ENCODE measurements at places on chromosomes 12 and 14. TPM values are rescaled to one million over a fixed set of nuclear protein-coding genes. Genes with fewer than 3 reads are reported as not detected.

DNA sequence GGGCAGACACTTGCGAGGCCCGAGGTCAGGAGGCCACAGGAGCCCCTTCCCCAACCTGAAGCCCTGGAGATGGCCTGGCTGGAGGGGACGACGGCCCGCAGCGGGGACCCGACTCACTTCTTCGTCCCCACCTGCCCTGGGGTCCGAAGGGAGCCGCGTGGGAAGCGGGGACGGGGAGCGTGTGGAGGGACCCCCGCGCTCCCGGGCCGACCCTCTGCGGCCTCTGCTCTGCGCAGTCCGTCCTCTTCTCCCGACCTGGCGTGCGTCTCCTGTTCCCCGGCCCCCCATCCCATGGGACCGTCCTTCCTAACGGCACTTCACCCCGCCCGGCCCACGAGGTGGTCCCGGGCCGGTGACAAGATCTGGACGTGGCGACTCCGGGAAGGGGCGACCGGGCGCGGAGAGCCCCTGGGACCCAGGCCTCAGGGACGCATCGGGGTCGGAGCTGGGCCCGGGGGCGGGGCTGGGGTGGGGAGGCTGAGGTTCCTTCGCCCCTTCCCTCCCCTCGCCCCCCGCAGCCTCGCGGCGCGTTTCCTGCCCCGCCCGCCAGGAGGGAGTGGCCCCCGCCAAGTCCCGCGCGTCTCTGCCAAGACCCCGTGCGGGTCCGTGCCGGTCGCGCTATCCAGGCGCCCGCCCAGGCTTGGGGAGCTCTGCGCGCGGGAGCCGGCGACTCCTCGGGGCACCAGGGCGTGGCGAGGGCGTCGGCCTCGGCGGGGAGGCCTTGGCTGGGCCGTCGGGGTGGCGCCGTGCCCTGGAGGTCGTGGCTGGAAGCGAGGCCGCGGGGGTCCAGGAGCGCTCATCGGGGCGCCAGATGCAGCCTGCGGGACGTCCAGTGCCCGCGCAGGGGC is 97.1 kb downstream of the TNFAIP2 start:
- H3K36me3 ChIP-seq, result no peaks in the 10 kb centered on the region
- no peak overlapping the region for H3K27ac ChIP-seq

DNA sequence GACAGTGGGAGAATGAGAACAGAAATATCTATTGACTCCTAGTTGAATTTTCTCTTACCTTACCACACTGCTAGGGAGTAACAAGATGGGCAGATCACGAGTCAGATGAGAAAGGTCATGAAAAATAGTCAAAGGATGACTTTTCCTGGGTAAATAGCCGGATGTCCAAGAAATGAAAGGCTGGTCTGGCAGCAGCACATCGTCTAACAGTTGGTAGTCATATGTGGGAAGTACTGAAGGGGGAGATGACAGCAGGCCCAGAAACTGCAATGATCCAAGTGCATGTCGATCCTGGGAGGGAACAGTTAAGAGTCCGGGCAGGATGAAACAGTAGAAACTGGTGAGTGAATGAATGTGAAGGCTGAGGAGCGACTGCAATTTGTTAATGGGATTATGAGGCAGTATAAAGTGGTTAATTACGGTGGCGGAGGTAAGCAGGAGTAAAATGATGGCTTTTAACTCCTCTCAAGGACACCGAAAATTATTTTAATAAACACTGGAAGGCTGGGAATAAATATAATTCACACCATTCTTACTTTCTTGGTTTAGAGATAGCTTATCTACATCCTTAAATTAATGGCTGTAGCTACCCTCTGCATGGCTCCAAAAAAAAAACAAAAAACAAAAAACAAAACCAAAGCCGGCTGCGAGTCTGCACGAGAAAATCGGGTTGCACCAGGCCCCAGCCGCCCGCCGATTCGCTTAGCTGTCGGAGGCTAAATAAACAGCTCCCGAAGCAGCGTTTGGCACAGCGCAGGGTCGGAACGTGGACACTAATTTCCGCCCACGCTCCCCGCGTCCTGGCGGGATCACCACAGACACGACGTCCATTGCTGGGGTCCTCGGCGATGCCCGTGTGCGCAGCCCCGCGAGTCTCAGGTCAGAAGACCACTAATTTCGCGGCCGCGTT is 1.0 kb upstream of the ERC1 start:
- DNase-seq, result peak; percentile 66
- no peaks in the 10 kb centered on the region for H3K36me3 ChIP-seq
- peak overlapping the region; percentile 93 for H3K27ac ChIP-seq
- H3K4me1 ChIP-seq, result peaks cover 33% of the 10 kb centered on the region
- H3K27me3 ChIP-seq, result no peaks in the 10 kb centered on the region

DNA sequence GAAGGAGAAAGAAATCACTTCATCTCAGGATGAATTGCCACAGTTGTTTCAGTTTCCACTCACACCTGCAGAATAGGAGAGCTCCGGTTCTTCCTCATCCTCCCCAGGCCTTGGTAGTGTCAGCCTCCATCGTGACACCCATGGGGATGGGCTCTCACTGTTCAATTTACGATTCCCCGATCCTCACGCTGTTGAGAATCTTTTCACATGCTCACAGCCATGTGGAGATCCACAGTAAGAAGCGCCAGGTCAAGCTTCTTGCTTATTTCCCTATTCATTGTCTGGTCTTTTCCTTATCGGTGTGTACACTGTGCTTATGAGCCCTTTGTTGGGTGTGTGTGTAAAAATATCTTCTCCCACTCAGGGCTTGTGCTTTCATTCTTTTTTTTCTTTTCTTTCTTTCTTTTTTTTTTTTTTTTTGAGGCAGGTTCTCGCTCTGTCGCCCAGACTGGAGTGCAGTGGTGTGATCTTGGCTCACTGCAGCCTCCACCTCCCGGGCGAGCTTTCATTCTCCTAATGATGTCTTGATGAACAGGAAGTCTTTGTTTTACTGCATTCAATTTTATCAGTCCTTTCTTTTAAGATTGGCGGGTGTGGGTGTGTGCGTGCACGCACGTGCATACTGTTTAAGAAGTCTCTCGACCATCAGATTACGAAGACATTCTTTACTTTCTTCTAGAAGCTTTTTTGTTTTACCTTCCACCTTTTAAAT is 21.5 kb downstream of the RIN3 start:
- H3K4me1 ChIP-seq, result peaks cover 41% of the 10 kb centered on the region
- no peak for DNase-seq

Gene LRRIQ1
- not detected for total RNA-seq

DNA sequence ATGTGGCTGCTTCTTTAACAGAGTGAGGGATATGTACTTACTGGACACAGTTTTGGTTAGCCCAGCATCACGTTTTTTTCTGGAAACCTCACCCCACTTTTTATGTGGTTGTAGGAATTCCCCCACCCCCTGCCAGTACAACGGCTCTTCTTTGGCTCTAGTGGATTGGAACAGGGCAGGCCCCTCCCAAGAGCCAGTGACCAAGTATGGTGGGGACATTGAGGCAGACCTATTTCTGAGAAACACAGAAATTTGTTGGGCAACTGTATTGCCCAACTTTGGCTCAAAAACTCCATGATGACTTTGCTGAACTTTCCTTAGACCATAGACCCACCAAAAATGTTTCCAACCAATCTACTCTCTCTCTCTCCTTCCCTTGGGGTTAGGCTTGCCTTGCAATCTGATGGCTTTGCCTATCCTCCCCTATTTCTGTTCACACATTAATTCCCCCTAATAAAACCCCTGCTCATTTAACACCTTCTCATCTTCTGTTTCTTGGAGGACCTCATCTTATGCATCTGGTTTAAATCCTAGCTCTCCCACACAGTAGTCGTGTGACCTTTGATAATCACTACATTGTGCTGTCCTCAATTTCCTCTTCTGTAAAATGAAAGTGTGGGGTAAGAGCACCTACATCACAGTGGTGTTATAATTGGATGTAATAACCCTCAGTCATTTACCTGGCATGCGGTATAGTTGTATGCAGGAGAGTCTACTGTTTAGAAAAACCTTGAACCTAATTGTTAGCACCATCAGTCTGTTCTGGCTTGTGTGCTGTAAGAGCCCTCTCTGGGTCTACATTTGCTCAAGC is 71.7 kb downstream of the IGF1 start:
- no peaks in the 10 kb centered on the region for H3K36me3 ChIP-seq
- H3K27me3 ChIP-seq, result no peaks in the 10 kb centered on the region
- H3K27ac ChIP-seq, result no peak overlapping the region
- DNase-seq, result no peak
- H3K4me3 ChIP-seq, result no peak overlapping the region

Gene TPPP2
- 0.58 TPM for total RNA-seq

DNA sequence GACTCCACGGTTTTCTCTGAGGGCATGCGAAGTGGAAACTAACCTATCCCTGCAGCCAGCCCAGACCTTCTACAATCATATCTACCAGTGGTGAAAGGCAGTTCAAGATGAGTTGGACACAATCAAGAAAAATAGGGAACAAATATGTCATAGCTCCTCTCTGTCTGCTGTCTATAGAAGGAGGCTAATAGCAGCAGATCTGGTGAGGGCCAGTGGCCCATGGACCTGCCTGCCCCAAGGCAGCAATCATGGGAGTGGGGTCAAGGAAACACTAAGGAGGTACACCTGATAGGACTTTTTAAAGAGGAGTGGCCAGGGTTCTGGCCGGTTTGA is 149.5 kb downstream of the PRKCH start:
- DNase-seq, result no peak
- no peak overlapping the region for H3K4me3 ChIP-seq
- H3K27me3 ChIP-seq, result no peaks in the 10 kb centered on the region
- H3K36me3 ChIP-seq, result no peaks in the 10 kb centered on the region

Gene HHIPL1
- not detected for total RNA-seq

DNA sequence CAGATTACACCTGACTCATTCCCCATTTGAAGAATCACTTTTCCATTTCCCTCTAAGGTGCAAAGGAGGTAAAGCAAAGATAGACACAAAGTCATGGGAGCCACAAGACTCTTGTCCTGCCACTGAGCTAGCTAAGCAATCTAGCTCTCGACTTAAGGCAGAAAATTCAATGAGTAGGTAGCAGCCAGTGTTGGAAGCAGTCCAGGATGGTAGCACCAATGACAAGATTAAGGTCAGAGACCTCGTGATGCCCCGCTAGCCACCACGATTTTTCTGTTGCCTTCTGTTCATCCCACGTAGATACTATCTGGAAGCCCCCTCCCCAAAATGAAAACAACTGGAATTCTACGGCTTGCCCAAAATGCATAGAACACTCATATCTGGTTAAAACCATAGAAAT is 1.4 kb downstream of the VAMP1 start:
- no peaks in the 10 kb centered on the region for H3K27me3 ChIP-seq
- no peak overlapping the region for H3K4me3 ChIP-seq
- no peak for DNase-seq
- peaks cover 38% of the 10 kb centered on the region for H3K4me1 ChIP-seq
- H3K27ac ChIP-seq, result no peak overlapping the region

DNA sequence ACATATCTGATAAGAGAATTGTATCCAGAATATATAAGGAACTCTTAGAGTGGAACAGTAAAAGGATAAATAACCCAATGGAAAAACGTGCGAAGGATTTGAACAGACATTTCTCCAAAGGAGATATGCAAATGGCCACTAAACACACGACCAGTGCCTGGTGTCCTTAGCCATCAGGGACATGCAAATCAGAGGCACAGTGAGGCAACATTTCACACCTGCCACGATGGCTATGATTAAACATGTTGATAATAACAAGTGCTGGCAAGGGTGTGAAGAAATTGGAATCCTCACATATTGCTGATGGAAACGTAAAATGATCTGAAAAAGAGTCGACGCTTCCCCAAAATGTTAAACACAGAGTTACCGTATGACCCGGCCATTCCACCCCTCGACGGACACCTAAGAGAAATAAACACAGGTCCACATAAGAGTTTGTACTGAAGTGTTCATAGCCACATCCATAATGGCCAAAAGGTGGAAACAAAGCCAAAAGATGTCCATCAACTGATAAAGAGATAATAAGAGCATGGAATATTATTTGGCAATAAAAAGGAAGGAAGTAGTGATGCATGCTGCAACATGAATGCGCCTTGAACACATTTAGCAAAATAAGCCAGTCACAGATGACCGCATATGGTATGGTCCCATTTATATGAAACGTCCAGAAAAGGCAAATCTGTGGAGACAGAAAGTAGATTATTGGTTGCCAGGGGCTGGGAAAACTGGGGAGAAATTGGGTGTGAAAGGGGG is 6.3 kb upstream of the TMEM121 start:
- peaks cover 49% of the 10 kb centered on the region for H3K27me3 ChIP-seq
- H3K27ac ChIP-seq, result no peak overlapping the region
- no peaks in the 10 kb centered on the region for H3K4me1 ChIP-seq
- no peak for DNase-seq

- peaks cover 21% of the 10 kb centered on the region for H3K27me3 ChIP-seq
- no peak overlapping the region for H3K4me3 ChIP-seq
- H3K36me3 ChIP-seq, result no peaks in the 10 kb centered on the region
- H3K4me1 ChIP-seq, result no peaks in the 10 kb centered on the region
Observed at GRCh38 chr12:125203145-125203765, 138.0 kb downstream of the AACS start.

DNA sequence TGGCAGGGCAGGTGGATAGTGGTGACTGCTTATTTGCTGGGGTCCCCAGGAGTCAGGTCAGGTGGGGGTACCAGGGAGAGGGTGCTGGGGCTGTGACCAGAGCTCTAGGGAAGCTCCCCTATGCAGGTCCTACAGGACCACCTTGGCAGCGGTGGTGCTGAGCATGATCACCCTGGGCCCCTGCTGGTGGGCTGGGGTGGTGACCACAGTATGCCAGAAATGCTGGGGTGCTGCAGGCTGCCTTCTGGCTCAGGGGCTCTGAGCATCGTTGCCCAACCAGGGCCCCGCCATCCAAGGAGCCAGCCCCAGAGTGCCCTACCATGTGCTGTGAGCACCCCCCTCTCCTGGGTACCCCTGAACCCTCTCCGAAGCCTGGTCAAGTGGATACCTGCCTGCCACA is 17.5 kb upstream of the NUDT14 start:
- no peaks in the 10 kb centered on the region for H3K36me3 ChIP-seq
- H3K4me3 ChIP-seq, result peak overlapping the region; percentile 48

GRCh38 chr12:72540811-72541210 is 268.6 kb downstream of the TRHDE start:
- H3K4me1 ChIP-seq, result no peaks in the 10 kb centered on the region
- H3K36me3 ChIP-seq, result no peaks in the 10 kb centered on the region
- no peak for DNase-seq
- no peak overlapping the region for H3K27ac ChIP-seq

Gene OAS3
- 10.5 TPM for total RNA-seq

DNA sequence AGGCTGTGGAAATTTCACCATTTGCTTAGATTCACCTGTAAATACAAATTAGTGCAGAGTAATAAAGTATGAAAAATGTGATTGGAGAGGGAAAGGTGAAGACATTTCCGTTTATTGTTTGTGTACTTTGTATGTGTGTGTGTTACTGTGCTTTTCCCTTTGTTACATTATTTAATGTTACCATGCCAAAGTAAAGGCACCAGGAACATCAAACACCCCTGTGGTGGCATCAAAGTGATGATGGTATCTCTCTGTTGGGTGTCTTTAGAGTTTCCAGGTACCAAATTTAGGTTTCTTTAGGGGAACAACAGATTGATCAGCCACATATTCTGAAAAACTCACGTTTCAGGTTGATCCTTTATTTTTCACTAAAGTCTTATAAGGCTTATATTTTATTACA is 189.0 kb upstream of the FBXO33 start:
- H3K27ac ChIP-seq, result no peak overlapping the region
- no peak overlapping the region for H3K4me3 ChIP-seq
- H3K36me3 ChIP-seq, result no peaks in the 10 kb centered on the region
- no peaks in the 10 kb centered on the region for H3K4me1 ChIP-seq

Data from HepG2 (cell line).